ENCODE measurements at places on chromosomes 7 and 10.
A peak's percentile ranks its signal among the peaks of the same experiment; 100 is the strongest.

- DNase-seq, result no peak
Measured at GRCh38 chr7:2011266-2012043, 221.3 kb downstream of the MAD1L1 start.

DNA sequence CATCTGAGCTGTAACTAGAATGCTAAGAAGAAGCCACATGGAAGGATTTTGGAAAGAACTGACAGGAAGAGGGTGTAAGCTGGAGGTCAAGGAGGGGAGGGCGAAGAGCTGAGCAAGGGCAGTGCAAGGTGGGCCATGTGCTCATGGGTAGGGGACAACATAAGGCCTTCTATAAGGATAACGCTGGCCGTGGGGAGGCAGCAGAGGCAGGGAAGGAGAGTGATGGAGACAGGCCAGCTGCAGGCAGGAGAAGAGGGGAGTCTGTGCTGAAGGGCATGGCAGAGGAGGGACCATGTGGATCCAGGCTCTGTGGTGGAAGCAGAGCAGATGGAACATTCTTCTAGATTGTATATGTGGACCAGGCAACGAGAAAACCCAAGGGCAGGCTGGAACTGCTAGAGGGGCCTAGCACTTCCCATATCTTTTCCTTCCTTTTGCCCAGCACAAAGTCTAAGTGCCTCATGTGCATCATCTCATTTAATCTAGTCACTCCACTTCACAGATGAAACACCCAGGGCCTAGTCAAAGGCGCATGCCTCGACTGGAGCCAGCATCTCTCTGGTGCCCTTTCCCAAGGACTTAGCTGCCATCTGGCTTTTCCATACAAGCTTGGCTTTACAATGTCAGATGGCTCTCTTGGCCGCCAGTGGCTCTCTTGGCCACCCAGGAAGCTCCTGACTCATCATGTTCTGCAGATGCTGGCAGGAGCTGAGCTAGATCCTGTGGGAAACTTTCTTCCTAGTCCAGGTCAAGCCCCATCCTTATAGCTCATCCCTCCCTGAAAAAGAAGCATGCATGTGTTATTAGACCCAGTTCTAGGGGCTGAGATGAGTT lies 6.6 kb downstream of the LRRC18 start:
- no peak for DNase-seq

DNA sequence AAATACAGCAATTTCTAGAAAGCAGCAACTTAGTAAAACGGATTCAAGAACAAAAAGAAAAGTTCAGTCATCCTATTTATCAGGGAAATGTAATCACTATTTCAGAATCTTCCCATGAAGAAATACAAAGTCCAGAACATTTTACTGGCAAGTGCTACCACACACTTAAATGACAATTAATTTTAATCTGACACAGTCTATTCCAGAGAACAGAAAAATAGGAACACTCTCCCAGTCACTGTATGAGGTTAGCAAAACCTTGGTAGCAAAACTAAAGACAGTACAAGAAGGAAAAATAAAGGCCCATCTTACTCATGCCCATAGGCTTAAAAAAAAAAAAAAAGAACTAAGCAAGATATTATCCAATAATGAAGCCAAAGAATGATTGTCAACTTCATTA lies 295.8 kb downstream of the CELF2 start:
- DNase-seq, result no peak

DNA sequence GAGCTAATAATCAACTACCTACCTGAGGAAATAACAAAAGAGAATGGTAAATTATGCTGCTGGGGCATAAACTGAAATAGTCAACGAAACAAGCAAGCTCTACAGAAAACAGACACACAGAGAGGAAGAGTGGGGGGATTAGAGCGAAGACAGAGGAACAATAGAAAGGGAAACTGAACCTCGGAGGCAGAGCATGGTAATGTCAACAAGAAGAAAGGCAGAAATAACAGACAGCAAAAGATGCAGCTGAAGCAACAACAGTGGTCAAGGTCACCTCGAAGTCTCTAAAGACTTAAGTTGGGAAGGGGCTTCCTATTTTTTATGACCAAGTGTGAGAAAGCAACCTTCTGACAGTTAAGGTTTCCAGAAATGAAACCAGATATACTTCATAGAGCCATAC lies 177.0 kb downstream of the ZNF438 start:
- no peak for DNase-seq

DNA sequence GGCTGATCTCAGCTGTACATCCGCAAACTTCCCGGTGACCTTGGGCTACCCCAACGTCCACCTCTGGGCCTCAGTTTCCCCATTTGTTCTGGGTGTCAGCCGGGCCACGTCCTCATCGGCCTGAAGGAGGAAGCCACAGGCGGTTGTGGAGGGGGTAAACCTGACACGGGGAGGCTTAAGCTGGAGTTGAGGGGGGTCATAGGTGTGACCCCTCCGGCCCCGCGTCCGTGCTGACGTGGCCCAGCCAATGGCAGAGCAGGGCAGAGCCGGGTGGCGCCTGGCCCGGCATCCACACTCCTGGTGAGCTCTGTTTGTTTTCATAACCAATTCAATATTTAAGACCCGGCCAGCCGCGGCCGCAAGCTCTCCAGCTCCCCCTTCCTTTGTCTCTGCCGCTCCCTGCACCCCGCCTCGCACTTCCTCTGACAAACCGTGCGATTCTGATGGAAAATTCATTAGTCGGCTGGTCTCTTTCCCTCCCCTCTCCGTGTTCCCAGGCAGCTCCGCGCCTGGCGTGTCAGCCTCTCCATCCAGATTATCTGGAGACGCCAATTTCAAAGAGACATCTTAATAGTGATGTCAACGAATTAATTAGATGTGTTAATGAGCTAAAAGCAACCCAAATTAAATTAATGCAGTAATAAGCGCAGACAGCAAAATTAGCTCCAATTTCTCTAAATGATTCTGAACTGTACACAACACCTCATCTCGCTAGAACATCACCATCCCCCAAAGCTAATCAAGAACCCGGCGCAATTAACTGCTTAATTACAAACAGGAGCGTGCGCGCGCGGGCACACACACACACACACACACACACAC lies 55.4 kb downstream of the MICALL2 start:
- peak; percentile 50 for DNase-seq

- DNase-seq, result no peak
Measured at GRCh38 chr7:84911077-84911476, 275.8 kb downstream of the SEMA3D start.

- DNase-seq, result no peak
Measured at GRCh38 chr10:101974091-101974971, 81.6 kb downstream of the ARMH3 start.

- DNase-seq, result no peak
Measured at GRCh38 chr7:75814407-75814947, 871 bp upstream of the CCL24 start.

DNA sequence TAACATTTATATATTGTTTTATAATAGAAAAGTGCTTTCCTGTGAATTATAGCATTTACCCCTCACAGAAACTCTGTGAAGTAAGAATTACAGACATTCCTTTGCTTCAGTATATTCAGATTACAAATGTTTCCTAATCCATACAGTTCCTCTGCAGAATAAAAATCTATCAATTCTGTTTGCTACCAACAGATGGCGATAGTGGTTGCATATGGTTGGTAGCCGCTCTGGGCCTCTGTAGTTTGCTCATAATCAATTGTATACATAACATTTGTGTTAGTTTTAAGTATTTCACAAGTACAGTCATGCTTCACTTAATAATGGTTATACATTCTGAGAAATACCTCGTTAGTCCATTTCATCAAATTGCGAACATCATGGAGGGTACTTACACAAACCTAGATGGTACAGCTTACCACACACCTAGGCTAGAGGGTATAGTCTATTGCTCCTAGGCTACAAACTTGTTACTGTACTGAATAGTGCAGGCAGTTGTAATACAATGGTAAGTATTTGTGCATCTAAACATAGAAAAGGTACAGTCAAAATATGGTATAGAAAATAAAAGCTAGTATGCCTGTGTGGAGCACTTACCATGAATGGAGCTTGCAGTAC lies 94.4 kb upstream of the STEAP4 start:
- DNase-seq, result peak; percentile 17

DNA sequence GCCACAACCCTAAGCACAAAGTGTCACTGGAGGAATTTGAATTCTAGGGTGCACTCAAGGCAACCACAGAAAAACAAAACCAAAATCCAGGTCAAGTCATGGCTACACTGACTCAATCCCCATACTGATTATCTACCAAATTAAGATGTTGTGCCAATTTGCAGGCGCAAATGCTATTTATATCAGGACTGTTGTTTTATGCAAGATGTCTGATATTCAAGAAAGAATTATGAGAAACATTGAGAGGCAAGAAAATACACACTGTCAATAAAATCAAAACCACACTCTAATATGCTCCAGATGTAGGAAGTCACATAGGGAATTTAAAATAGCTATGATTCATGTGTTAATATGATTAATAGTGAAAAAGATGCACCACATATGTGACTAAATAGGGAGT lies 141.3 kb upstream of the MINDY3 start:
- DNase-seq, result no peak

DNA sequence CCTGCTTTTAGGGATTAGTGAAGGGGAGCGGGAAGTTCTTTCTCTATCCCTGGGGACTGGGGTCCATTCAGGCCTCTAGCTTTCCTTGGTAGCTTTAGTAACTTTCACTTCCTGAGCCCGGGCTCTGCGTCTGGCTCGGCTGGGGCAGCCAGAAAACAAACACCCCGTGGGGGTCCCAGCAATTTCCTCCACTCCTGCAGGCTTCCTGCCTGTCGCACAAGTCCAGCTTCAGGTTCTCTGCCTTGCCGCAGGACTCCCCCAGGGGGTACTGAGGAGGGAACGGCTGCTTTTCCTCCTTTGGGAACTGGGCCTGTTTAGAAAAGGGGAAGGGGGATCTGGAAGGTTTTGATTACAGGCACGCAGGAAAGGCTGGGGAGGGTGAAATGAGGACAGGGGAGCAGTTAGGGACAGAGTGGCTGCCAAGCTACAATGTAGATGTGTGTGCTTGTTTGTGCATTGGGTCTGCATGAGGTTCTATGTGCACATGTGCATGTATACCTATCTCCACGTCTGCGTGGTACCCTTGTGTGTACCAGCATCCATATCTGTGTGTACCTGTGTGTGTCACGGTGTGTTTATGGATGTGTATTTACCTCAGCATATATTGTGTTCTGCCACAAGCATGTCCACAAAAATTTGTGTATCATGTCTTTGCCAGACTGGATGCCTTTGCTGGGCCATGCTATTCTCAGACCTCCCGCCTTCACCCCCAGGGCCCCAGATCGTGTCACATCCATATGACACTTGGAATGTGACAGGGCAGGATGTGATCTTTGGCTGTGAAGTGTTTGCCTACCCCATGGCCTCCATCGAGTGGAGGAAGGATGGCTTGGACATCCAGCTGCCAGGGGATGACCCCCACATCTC lies 2.0 kb downstream of the KAZALD1 start:
- DNase-seq, result peak; percentile 73
